Naive thymus-derived CD8-positive, alpha-beta T cell (primary cell): ENCODE measurements at places on chromosomes 2 and 18.

- peak overlapping the region; percentile 93 for H3K27ac ChIP-seq
- H3K4me3 ChIP-seq = peak overlapping the region; percentile 62
- no peak for DNase-seq
- H3K27me3 ChIP-seq = no peaks in the 10 kb centered on the region
Observed at GRCh38 chr2:197281421-197281820, 29.2 kb downstream of the ANKRD44 start.

DNA sequence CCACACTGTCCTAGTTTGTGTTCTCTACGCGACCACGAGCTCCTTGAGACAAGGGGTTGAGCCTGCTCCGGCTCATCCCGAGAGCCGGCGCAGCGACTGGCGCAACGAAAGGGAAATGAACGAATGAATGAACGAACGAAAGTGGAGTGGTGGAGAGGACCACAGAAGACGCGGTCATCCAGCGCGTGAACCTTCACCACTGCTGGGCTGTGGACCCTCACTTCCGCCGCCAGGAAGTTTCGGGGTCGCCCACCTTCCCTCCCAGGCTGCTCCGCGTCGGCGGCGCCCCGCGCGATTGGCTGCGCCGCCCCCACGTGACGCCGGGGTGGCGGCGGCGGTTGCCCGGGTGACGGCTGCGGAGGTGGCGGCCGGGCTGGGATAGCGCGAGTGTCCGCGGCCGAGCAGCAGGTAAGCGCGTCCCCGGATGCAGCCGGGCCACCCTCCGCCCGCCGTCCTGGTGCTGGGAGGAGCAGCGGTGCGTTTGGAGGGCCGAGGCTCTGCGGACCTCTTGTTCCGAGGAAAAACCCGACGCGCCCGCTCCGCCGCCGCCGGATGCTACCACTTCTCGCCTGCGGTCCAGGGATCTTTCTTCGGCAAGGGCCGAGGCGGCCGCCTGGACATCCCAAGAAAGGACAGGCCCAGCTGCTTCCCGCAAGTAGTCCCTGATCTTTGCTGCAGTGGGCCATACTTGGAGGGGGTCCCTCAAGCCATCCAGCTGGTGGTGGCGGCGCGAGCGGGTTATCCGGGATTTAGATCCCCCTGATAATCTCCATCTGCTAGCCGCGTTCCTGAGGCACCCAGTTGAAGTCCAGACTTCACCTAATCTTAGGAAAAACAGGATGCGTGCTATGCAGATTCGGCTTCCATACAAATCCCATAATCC lies at the start of gene ARMC9:
Gene ARMC9 (plus strand): TSS at position 341 of the 883 bp plus-strand sequence. CDS start 7,608 bp downstream, outside the sequence.
- H3K27me3 ChIP-seq = no peaks in the 10 kb centered on the region
- H3K27ac ChIP-seq = peak within 1 kb of the TSS; percentile 81
- H3K4me3 ChIP-seq = peak within 1 kb of the TSS; percentile 95
- peaks cover 5% of the 10 kb centered on the region for H3K4me1 ChIP-seq
- H3K36me3 ChIP-seq = no peaks in the 10 kb centered on the region
- peak; percentile 63 for DNase-seq

GRCh38 chr2:16079637-16080036 lies 139.3 kb downstream of the MYCN start:
- no peaks in the 10 kb centered on the region for H3K4me1 ChIP-seq
- H3K36me3 ChIP-seq = no peaks in the 10 kb centered on the region
- no peak overlapping the region for H3K27ac ChIP-seq
- H3K27me3 ChIP-seq = no peaks in the 10 kb centered on the region
- no peak overlapping the region for H3K4me3 ChIP-seq

GRCh38 chr2:74385396-74385795 lies 5.3 kb upstream of the DCTN1 start:
- H3K36me3 ChIP-seq = peaks cover 15% of the 10 kb centered on the region
- no peaks in the 10 kb centered on the region for H3K27me3 ChIP-seq
- no peak for DNase-seq
- H3K4me1 ChIP-seq = peaks cover 28% of the 10 kb centered on the region
